WTC11 (cell line): ENCODE measurements at places on chromosomes 1 and 21.
A peak's percentile ranks its signal among the peaks of the same experiment; 100 is the strongest.

GRCh38 chr1:54275349-54275748 is 75.4 kb downstream of the MRPL37 start:
- DNase-seq: no peak

DNA sequence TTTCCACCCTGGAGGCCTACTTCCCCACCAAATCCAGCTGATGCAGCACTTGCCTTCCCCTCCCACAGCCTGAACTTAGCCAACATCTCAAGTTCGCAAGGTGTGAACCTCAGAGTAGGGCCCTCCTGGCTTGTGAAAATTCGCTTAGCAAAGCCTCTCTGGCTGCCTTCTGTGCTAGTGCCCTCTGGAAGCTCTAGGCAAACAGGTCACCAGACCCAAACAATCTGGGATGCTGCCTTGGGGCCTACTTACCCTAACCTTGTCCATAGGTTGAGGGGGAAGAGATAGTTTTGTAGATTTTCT is 30.3 kb upstream of the TRABD2B start:
- no peak for DNase-seq

- no peak for DNase-seq
Observed at GRCh38 chr1:186655876-186656275, 24.3 kb downstream of the PTGS2 start.

DNA sequence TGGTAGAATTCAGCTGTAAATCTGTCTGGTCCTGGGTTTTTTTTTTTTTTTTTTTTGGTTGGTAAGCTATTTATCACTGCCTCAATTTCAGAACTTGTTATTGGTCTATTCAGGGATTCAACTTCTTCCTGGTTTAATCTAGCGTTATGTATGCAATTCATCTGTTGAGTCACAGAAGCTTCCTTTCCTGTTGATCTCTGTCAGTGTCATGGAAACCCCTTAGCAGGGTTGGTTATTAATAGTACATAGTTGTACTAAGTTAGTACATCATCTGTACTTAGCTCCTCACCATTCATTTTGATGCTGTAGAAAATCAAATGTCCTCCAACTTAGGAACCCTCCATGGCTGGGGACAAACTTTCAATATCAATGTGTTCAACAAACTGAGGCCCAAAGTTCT is 51.0 kb upstream of the BARHL2 start:
- no peak for DNase-seq

DNA sequence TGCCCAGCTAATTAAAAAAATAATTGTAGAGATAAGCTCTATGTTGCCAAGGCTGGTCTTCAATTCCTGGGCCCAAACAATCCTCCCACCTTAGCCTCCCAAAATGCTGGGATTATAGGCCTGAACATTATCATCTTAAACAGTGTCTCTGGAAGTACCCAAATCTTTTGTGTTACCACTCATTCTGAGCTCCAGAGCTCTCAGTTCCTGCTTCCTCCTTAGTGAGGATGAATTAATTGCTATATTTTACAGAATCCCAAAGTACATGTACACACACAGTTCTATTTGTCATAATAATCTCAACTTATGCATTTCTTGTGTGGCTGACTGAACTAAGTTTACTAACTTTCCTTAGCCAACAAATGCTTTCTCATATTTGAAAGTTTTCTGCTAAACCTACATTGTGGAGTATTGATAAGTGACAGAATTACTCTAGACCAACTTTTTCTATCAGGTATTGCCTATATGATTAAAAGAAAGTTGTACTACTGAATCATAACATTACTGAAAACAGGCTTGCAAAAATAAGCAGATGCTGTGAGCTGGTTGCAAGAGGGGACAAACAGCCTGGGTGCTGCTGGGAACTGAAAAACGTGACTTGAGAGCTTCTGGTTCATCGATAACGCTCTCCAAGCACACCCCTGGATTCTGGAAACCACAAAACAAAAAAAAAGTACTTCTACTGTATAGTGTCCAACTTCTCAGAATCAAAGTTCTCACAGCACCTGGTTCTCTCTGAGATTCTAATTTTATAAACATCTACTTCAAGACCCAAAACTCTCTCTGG is 15.3 kb downstream of the VAV3 start:
- DNase-seq: no peak

GRCh38 chr1:9181176-9181906 is 52.4 kb upstream of the GPR157 start:
- peak; percentile 89 for DNase-seq

GRCh38 chr1:168621356-168621755 is 45.0 kb downstream of the XCL1 start:
- DNase-seq: no peak

- no peak for DNase-seq
Observed at GRCh38 chr1:7121622-7121988, 336.4 kb downstream of the CAMTA1 start.

- DNase-seq: no peak
Observed at GRCh38 chr1:79353224-79353623, 346.7 kb upstream of the ADGRL4 start.

DNA sequence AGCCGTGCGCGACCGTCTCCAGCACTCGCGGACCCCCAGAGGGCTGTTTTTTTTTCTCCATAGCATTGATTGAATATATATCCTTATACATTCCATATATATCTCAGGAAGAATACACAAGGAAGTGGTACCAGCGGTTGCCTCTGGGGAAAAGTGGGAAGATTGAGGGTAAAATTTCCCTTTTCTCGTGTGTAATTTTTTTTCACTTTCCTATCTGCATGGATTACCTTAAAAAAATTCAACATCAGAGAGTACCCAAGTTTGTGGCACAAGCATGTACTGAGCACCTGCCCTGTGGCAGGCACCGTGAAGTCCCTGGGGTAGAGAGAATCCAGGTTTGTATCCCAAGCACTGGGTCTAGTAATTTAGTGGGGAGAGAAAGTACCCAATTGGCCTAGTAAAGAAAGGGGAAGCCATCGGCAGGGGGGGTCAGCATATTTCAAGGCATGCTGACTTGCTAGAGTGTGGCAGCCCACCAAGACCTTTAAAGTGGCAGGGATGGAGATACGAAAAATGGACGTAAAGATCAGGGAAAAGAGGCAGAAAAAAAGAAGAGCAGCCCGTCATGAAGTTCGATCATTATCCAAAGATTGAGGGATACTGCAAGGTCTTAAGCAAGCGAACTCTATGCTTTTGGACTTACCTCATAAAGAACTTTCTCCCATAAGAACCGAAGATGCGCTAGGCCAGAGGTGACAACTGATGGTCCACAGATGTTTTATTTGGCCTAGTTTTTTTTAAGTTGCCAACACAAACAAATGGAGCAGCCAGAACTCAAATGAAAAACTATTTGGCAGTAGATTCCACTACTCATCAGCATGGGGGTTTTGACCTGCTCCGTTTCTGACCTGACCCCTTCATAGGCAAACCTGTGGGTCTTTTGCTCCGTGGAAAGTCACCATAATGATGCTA is 1.5 kb upstream of the HMGN1 start:
- DNase-seq: no peak
